ENCODE measurements at places on chromosomes 7 and 10. TPM values are rescaled to one million over a fixed set of nuclear protein-coding genes. Genes with fewer than 3 reads are reported as not detected.
A peak's percentile ranks its signal among the peaks of the same experiment; 100 is the strongest.

GRCh38 chr7:8724080-8724718 is 290.8 kb downstream of the NXPH1 start:
- no peaks in the 10 kb centered on the region for H3K36me3 ChIP-seq
- DNase-seq, result peak; percentile 37
- H3K4me1 ChIP-seq, result no peaks in the 10 kb centered on the region

DNA sequence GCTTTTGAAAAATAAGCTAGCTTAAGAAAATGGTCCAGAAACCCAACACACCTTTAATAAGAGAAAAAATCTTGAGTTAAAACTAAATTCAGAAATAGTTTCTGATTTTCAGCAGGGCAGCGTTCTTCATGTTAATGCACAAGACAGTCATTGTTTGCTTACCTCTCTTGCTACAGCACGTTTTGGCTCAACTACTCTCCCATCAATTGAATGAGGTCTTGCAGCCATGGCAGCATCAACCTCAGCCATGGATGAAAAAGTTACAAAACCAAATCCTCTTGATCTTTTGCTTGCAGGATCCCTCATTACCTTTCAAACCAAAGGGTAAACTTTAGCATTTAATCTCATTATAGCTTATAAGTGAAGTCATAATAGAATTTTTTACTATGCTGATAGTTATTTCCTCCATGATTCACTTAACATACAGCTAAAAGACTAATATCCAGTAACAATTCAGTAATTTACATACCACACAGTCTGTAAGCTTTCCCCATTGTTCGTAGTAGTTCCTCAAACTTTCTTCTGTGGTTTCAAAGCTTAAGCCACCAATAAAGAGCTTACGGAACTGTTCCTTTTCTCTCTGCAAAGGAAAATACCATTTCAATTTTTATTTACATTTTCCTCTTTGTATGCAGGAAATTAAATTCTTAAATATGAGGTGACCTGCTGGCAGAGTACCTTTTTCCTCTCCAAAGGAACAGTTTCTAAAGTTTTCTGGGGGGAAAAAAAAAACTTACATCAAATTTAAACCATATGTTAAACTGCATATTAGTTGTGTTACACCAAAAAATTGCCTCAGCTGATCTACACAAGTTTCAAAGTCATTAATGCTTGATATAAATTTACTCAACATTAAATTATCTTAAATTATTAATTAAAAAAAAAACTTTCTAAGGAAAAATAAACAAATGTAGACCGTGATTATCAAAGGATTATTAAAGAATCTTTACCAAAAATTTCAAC is 3.1 kb downstream of the HNRNPA2B1 start:
- peaks cover 3% of the 10 kb centered on the region for H3K4me1 ChIP-seq
- H3K27ac ChIP-seq, result peak overlapping the region; percentile 97
- no peaks in the 10 kb centered on the region for H3K27me3 ChIP-seq
- no peak for DNase-seq

- peaks cover 30% of the 10 kb centered on the region for H3K4me1 ChIP-seq
- no peaks in the 10 kb centered on the region for H3K36me3 ChIP-seq
- no peak overlapping the region for H3K27ac ChIP-seq
- peak; percentile 79 for DNase-seq
- H3K4me3 ChIP-seq, result no peak overlapping the region
Measured at GRCh38 chr10:46218921-46219320, 67.9 kb upstream of the ANTXRL start.

- no peak overlapping the region for H3K27ac ChIP-seq
- DNase-seq, result no peak
- no peaks in the 10 kb centered on the region for H3K27me3 ChIP-seq
- H3K36me3 ChIP-seq, result peaks cover 5% of the 10 kb centered on the region
- H3K4me1 ChIP-seq, result no peaks in the 10 kb centered on the region
Measured at GRCh38 chr7:103640031-103640779, 194.2 kb upstream of the SLC26A5 start.

DNA sequence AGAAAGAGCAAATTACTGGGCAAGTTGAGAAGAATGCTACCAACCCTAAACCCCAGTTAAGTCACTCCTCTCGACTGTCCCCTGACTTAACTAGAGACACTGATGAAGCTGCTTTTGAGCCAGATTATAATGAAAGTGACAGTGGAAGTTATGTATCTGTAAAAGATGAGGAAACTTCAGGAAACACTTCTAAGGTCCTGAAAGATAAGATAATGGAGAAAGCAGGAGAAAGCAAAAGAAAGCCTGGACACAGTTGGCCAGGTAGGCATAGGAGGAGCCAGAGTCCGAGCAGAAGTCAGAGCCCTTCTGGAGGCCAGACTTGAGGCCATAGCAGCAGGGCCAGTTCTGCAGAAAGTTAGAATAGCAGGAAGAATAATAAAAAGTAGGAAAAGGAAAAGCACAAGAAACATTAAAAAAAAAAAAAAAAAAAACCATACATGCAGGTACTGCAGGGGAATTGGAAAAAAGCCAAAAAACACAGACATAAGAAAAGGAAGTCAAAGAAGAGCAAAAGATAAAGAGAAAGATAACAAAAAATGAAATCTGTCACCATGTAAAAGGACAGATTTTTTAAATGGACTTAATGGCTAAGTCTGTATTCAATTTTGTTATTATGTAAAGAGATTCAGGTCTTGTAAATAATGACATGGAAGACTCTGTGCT is 101.0 kb upstream of the KCNMA1 start:
- no peak overlapping the region for H3K27ac ChIP-seq
- H3K4me1 ChIP-seq, result no peaks in the 10 kb centered on the region
- H3K36me3 ChIP-seq, result no peaks in the 10 kb centered on the region
- no peak for DNase-seq

The H2BK1 gene
- total RNA-seq, result not detected

The ERLIN1 gene
- total RNA-seq, result 14.7 TPM

The IFIT1B gene
- total RNA-seq, result not detected

The MRLN gene
- total RNA-seq, result not detected

The MICALL2 gene
- 102 TPM for total RNA-seq

All from K562 (cell line).